Activated CD4-positive, alpha-beta memory T cell treated with anti-CD3 and anti-CD28 coated beads, Interleukin-2, amount 10 ng/mL, durations not matched to agents 7 days and 5 days (primary cell): ENCODE measurements at places on chromosomes 4 and X. TPM values are rescaled to one million over a fixed set of nuclear protein-coding genes. Genes with fewer than 3 reads are reported as not detected.

DNA sequence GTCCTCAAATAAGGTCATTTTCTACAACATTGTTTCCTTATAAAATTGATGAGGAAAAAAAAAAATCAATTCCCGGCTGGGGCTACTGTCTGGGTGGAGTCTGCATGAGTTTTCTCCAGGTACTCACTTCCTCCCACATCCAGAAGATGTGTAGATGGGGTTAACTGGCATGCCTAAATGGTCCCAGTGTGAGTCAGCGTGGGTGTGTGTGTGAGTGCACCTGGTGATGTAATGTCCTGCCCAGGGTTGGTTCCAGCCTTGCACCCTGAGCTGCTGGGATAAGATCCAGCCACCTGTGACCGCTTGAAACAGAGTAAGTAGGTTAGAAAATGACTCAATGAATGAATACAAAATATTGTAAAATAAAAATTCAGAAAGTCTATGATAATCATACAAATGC lies 11.1 kb downstream of the USP26 start:
- no peak for DNase-seq

GRCh38 chr4:15037923-15038541 lies 35.8 kb downstream of the CPEB2 start:
- DNase-seq = no peak

DNA sequence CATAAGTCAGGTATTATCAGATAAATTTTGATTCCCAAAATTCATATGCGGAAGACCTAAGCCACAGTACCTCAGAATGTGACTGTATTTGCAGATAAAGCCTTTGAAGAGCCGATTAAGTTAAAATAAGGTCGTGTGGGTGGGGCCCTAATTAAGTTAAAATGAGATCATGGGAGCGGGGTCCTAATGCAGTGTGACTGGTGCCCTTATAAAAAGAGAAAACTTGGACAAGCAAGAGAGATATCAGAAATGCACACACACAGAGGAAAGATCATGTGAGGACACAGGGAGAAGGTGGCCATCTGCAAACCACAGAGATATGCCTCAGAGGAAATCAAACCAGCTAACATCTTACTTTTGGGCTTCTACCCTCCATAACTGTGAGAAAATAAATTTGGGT lies 236.1 kb downstream of the FBXO8 start:
- DNase-seq = no peak

- no peak for DNase-seq
Observed at GRCh38 chr4:175787948-175788347, 24.1 kb downstream of the GPM6A start.

DNA sequence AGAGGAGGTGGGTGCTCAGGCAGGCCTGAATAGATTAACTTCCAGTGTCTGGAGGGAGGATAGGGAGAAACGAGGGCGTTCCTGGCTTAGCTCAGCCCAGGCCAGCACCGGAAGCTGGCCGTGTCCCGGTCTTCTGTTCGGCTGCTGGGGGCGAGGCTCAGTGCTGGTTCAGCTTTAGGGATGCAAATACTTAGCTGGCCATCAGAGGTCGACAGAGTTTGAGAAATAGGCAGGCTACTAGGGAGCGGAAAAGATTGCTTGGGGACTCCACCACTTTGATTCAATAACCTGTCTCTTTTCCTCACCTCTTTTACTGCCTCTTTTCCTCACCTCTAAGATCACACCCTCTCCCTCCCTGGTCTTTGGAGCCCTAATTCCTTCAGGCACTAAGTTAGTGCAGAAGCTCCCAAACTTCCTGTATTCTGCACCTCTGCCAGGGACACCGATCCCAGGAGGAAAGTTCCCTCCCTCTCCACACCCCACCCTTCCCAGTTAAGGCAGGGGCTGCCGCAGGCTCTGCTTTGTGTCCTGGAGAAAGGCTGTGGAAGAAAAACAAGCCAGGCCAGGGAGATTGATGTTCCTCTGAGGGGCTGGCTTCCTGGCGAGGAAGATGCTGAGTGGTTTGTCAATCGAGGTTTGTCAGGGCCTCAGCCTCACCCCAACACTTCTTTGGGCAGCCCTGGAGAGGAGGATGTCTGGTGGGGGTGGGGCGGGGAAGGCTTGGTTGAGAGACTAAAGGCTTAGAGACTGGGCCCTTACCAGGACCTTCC lies 6.0 kb upstream of the EFNB1 start:
- DNase-seq = no peak

The GPC3 gene
- total RNA-seq = 0.13 TPM

DNA sequence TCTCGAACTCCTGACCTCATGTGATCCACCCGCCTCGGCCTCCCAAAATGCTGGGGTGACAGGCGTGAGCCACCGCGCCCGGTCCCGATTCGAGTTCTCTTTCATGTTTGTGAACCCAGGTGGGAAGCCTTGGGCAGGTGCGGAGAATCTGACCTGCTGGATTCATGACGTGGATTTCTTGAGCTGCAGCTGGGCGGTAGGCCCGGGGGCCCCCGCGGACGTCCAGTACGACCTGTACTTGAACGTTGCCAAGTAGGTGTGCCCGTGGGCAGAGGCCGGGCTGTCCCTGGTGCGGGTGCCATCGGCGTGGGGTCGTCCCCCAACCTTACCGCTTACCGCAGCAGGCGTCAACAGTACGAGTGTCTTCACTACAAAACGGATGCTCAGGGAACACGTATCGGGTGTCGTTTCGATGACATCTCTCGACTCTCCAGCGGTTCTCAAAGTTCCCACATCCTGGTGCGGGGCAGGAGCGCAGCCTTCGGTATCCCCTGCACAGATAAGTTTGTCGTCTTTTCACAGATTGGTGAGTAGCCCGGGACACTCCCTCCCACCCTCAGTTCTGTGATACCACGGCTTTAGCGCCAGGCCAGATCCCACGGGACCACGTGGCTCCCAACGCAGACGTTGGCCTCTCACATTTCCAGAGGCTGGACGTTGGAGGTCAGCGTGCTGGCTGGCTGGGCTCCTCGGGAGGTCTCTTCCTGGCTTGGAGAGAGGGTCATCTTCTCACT lies 15.6 kb downstream of the IL3RA start:
- DNase-seq = no peak

DNA sequence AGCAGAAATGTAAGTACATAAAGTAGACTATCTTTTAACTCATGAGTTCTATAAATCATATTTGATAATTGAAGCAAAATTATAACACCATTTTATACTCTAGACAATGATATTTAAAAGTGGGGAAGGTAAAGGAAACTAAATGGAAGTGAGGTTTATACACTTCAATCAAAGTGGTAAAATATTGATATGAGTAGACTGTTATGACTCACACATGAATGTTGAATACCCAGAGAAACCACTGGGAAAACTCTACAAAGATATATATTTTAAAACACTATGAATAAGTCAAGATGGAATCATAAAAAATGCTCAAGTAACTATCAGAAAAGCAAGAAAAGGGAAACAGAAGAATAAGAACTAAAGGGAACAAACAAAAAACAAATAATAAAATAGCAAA lies 8.4 kb downstream of the VSIG1 start:
- no peak for DNase-seq

DNA sequence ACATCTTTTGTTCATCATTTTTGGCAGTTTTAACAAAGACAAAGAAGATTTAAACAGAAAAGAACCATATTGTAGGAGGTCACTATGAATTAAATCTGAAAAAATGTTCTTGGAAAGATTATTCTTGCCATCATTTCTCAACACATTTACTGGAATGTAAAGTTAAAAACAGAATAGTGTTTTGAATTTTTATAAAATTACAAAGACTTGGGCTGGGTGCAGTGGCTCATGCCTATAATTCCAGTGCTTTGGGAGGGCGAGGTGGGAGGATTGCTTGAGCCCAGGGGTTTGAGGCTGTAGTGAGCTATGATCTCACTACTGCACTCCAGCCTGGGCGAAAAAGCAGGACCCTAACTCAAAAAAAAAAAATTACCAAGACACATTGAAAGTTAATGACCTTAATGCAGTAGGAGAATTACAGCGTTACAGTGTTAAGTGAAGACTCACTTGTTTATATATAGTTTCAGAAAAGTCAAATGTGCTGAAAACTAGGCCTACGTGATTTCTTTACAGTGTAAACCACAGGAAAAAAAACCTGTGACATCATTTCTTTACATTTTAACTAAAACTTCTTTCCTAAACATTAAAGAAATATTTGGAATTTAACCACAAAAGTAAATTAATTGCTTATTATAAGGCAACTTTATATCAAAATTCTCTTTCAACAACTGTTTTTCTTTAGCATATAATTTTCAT lies 7.9 kb downstream of the FAM13A start:
- DNase-seq = no peak

DNA sequence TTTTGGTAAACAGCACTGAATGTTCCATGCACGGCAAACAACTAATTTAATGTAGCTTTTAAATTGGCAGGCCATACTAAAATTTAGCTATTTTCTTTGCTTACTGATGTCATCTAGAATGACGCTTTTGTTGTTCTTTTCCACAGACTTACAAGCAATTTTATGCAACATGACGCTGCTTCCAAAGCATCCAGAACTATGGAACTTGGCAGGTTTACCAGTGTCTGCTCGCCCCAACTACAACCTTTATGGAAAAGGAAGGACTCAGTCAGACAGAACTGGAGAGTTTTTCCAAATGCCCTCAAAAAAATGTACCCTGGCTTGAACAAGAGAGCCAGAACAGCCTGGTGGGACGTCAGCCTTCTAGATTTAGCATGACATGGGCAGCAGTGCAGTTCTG lies 58.7 kb downstream of the ANOS1 start:
- no peak for DNase-seq

DNA sequence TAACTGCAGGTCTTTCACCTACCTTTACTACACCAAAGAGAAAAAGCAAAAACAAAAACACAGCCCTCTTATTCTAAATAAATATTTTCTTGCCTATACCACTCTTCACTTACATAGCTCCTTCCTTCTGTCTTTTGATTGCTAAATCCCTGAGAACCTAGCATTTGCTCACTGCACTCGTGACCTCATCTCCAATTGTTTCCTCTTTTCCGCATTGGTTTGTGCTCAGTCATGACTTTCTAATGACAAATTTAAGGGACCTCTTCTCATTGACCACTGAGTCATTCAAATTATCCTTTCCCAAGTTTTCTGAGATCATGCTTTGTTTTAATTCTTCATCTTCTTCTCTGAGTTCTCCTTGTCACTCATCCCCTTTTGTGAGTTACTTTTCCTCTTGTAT lies 1697.1 kb downstream of the STIM2 start:
- DNase-seq = no peak

The NSUN7 gene
- total RNA-seq = 1.0 TPM

- no peak for DNase-seq
Observed at GRCh38 chr4:87911252-87911774, 64.2 kb upstream of the SPP1 start.

- DNase-seq = no peak
Observed at GRCh38 chrX:48890296-48890925, 7.2 kb downstream of the TIMM17B start.

The FRG2 gene
- total RNA-seq = not detected

- DNase-seq = no peak
Observed at GRCh38 chr4:133452678-133453077, 303.6 kb downstream of the PCDH10 start.

The DCAF8L2 gene
- total RNA-seq = not detected

DNA sequence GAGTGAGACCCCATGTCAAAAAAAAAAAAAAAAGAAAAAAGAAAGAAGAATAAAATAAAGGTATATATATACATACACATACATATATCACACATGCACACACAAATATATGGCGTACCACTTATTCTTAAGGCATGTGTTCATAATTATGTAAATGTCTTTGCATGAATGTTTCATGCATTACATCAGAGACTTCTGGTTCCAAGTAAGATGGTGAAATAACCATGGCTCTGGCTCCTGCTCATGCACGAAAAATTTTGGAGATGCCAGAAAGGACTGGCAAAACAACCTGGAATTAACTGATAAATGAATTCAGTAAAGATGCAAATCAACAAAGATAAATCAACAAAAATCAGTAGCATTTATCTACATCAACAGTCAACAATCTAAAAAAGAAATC lies 19.7 kb upstream of the FHIP1A start:
- DNase-seq = no peak

DNA sequence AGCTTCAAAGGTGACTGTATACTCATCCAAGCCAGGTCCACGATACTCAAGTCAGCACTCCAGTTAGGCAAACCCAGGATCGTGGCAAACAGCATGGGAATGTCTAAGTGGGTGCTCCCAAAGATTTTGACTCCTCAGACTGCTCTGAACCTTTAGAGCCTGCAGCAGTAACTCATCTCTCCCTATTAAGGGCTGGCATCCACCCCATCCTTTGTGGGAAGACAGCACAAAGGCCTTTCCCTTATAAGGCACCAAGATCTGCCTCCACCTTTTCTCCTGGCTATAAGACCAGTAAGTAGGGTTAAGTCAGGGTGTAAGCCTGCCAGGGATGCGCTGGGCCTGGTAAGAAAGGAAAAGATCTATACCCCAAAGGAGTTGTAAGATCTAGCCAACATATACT lies 23.6 kb upstream of the SLC25A43 start:
- DNase-seq = no peak

The GPR78 gene
- 0.13 TPM for total RNA-seq

- DNase-seq = no peak
Observed at GRCh38 chr4:184398741-184399511, 75.4 kb downstream of the IRF2 start.

The SOX3 gene
- not detected for total RNA-seq

DNA sequence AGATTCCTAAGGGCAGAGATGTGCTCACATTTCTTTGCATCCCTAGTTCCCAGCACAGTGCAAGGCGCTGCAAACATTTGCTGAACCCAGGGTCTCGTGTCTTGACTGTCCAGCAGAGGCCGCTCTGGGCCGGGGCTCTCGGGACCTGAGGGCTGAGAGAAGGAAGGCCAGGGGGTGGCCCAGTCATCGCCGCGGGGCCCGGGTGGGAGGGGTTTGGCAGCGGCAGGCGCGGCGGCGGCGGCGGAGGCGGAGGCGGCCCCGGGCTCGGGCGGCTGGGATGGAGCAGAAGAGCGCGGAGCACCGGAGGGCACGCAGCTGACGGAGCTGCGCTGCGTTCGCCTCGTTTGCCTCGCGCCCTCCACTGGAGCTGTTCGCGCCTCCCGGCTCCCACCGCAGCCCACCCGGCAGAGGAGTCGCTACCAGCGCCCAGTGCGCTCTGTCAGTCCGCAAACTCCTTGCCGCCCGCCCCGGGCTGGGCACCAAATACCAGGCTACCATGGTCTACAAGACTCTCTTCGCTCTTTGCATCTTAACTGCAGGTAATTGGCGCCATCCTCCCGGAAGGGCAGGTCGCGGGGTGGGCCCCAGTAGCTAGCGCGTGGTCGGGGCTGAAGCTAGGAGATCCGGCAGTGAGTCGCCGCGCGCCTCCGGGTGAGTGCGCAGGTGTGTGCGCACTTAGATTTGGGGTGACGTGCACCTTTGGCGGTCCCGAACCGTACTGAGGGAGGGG lies at the start of gene PARM1:
Gene PARM1 (plus strand): TSS at position 285 of the 730 bp plus-strand sequence. CDS start 212 bp downstream, at position 497.
- DNase-seq = peak; percentile 47

DNA sequence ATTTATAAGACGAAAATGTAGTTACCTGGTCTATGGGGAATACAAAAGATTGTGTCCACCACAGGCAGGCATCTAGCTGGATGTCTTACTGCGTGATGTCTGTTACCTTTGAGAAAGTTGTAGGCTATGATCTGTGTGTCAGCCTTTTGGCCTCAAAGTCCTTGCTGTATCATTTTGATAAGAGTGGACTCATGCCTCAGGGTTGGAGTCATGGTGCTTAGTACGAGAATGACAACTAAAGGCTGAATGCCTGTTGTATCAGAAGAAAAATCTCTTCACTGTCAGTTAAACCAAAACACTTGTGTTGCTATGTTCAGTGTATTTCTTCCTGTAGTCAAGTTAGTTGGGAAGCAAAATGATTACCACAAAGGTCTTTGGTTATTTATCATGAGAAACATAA lies 226.2 kb downstream of the ARHGAP10 start:
- no peak for DNase-seq
